ENCODE measurements at places on chromosomes 1 and 21.
A peak's percentile ranks its signal among the peaks of the same experiment; 100 is the strongest.

DNA sequence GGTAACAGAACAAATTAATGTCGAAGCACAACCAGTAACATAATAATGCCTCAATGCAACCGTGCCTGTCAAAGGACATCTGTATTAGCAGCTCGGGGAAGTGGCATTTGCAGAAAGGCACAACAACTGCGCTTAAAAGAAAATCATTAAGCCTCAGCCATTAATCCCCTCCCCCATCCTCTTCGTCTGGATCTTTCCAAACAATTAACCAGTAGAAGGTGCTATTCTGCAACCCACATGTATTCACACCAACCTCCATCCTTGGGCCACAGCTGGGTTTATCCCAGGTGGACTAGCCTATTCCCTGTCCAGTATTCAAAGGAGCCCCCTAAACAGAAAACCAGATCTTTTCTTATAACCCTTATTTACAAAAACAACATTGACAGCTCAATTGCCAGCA lies 2.6 kb downstream of the RERE start:
- no peak for DNase-seq

GRCh38 chr1:22414244-22414751 lies 37.4 kb upstream of the ZBTB40 start:
- DNase-seq, result peak; percentile 33

- DNase-seq, result no peak
These were observed 43.3 kb downstream of the GPR3 start for GRCh38 chr1:27435566-27436203.

- no peak for DNase-seq
These were observed 43.2 kb upstream of the RUNX3 start for GRCh38 chr1:24973315-24973714.

- DNase-seq, result no peak
These were observed 16.1 kb downstream of the PRRC2C start for GRCh38 chr1:171501305-171502024.

DNA sequence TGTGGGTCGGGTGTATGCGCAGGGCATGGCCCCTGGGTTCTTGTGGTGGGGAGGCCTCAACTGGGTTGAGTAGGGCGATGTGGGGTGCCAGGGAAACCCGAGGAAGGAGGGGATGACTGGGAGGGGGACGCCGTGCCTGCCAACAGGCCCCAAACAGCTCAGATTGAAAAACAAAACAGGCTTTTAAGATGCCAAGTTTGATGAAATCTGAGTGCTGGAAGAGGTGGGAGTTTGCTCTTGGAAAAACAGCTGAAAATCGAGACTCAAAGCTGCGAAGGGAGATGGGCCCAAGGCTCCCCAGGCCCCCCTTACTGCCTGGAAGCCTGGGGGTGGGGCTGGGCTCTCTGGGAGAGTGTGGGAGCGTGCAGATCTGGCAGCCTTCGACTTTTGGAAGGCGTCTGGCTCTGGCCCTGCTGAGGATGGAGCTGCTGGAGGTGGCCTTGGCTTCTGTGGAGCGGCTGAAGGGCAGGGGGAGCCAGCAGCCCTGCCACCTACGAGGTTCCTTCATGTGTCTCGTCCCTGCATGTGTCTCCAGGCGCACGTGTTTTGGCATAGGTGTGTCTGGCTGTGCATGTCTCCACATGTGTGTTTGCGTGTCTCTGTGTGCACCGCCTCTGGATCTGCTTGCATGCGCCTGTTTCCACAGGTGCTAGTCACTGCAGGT lies 33.3 kb downstream of the PTPRF start:
- no peak for DNase-seq

- no peak for DNase-seq
These were observed 30.2 kb downstream of the PLA2G4A start for GRCh38 chr1:186858923-186859322.

DNA sequence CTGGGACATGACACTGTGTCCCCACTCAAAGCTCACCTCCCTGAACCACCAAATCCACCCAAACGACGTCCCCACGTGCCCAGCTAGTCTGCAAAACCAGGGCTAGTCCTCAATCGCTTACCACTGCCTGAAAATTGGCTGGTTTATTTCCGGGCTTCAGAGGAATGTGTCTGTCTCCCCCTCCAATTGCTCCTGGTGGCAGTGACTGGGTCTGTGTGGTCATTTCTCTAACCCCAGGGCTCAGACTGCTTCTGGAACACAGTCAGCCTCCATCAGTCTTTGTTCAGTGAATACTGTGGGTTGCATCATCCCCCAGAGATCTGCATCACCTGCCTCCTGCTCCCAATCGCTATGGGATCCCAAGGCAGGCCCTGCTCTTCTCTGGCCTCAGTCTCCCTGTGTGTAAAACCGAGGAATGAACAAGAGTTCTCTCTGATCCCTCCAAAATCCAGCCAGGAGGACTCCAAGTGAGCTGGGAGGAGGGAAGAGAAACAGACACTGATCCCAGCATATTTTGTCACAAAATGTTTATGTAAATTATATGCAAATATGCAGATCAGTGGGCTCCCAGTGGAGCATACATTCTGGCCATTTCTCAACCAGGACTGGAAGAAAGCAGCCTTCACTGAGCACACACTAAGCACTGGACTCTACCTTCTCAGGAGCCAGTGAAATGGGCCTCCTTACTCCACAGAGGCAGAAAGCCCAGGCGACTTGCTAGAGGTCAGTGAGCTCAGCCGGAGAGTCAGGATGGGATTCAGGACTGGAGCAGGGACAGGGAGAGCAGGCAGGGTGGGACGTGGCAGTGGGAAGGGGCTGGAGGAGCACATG lies 20.9 kb downstream of the SDC3 start:
- DNase-seq, result no peak

DNA sequence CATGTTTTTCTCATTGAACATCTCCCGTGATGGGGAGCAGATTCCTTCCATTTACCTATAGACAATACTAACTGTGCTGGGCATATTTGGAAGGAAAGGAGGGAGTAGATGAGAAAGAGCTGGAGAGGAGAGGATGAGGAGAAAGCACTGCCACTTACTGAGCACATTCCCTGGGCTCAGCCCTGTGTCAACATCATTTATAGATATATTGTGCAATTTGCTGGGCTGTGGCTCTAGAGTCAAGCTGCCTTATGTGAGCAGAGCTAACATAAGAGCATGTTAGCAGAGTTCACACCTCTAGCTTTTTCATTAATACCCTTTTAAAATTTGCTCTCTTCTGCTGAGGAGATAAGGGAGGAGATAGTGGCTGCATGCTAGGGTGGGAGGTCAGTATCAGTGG lies 22.3 kb upstream of the CD53 start:
- no peak for DNase-seq

GRCh38 chr1:59680044-59680443 lies 134.7 kb upstream of the HOOK1 start:
- DNase-seq, result no peak

- DNase-seq, result no peak
These were observed 197.6 kb upstream of the UBE2U start for GRCh38 chr1:64005801-64006200.

GRCh38 chr1:103056423-103056822 lies 51.9 kb downstream of the COL11A1 start:
- no peak for DNase-seq

DNA sequence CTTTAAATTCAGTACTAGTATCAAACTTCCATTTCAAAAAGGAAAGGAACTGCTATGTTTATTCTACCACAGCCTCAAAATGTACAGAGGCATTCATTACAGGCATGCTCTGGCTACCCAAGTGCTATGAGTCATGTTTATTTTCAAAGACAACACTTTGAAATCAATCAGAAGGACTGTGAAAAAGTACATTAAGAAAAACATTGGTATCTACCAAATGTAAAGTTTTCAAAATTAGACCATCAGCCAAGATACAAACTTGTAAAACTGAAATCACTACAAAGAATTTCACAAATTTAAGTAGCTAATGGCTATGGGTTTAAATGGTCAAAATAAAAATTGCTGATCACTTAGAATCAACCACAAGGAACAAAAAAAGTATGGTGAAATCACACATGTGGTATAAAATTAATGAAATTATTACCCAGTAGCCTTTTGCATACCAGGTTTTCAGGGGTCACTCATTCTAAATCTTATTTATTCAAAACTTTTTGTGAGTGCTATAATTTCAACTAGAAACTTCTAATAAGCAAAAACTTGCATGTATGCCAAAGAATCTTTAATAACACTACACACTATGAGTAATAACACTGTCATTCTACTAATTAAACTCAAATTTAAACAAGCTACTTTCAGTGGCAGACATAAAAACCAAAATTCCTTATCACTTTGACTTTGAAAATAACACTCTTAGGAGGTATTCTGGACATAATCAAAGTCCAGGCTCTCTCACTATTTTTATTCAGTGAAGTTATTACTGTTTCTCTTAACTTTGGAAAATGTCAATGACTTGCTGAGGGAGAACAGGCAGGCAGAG lies 49.2 kb downstream of the ENAH start:
- no peak for DNase-seq

GRCh38 chr21:46128933-46129571 lies 26.3 kb downstream of the FTCD start:
- no peak for DNase-seq

- DNase-seq, result no peak
These were observed 33.6 kb downstream of the MAN1C1 start for GRCh38 chr1:25650289-25650576.

GRCh38 chr1:98697781-98698180 lies 36.3 kb downstream of the SNX7 start:
- no peak for DNase-seq

- no peak for DNase-seq
These were observed 5.6 kb downstream of the ZBTB8B start for GRCh38 chr1:32470431-32470830.

DNA sequence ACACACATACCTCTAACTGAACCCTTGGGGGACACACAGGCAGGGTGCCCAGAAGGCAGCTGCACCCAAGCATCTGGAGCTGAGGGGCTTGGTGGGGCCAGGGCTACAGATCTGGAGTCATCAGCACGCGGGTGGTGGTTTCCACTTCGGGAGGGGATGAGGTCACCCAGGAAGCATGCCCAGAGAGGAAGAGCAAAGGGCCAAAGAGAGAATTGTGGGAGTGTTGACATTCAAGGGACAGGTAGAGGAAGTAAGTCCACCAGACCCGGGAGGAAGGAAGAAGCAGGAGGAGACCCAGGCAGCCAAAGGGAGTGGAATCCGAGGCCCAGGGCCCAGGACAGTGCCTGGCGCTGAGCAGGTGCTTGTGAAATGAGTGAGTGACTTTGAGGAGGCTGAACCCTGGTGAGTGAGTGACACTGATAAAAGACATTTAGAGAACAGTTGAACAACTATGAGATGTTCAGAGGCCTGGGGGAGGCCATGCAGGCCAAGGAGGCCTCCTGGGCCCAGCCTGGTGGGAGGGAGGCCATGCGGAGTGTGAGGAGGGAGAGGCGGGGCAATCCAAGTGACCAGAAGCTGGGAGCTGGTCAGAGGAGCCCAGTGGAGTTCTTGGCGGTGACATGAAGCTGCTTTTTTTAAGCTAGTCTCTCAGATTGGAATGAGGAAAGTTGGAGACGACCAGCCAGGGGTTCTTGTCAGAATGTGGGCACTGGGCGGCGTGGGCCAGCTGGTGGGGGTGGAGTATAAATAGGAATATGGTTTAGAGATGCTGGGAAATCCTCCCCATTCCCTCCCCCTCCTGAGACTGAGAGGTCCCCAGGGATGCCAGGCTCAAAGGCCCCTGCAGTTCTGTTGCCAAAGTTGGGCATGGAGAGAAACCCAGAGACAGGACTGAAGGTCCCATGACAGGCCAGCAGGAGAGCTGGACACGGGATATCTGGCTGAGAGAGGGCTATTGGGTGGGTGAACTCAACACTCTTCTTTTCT lies 7.9 kb downstream of the CDK18 start:
- no peak for DNase-seq

- DNase-seq, result no peak
These were observed 48.1 kb downstream of the MORN1 start for GRCh38 chr1:2343023-2343935.

GRCh38 chr1:176789571-176790090 lies 326.7 kb downstream of the PAPPA2 start:
- no peak for DNase-seq

Data from NCI-H2081 treated with DMSO at 0.1 percent for 48 hours (cell line).